Lung microvascular endothelial cell (primary cell): ENCODE measurements at places on chromosomes 16 and 17. TPM values are rescaled to one million over a fixed set of nuclear protein-coding genes. Genes with fewer than 3 reads are reported as not detected.

Gene NUFIP2
- total RNA-seq: 20.9 and 30.2 TPM in 2 replicates

Gene SKAP1
- 0.22 TPM in 1 of 2 replicates, not detected in the other for total RNA-seq

- peak; percentile 61 for DNase-seq
These were observed 80.9 kb downstream of the ARHGAP23 start for GRCh38 chr17:38508954-38509771.

DNA sequence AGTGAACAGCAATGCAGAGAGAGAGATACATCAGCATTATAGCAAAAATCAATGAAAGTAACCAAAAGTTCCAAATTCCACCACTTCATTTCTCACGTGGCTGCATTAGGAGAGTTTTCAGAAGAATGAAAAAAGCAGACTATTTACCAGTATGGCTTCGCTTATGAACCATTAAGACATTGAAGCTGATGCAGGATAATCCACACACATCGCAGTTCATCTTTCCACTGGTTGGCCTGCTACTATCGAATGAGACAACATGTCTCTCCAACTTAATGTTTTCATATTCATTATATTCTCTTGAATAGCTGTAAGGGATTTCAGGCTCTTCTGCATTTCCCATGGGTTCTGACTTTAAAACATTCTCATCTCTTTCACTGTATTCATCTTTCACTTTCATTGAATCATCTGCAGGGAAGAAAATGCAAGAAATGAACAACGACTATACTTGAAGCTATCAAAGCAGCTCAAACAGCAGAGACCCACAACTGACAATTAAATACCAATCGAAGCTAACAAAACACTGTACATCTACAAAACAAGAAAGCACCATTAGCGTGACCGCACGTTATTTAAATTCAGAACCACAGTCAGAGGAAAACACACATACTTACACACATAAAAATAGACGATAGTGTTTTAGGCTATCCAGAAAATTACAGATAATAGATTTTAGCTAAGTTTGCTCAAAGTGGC, 54.9 kb downstream of the GRB7 start:
- DNase-seq: no peak

Gene CDYL2
- 20.3 and 29.0 TPM in 2 replicates for total RNA-seq

Gene APOH
- total RNA-seq: not detected in 2 replicates

GRCh38 chr17:28746611-28747050, 2.8 kb downstream of the TRAF4 start:
- DNase-seq: peak; percentile 43

DNA sequence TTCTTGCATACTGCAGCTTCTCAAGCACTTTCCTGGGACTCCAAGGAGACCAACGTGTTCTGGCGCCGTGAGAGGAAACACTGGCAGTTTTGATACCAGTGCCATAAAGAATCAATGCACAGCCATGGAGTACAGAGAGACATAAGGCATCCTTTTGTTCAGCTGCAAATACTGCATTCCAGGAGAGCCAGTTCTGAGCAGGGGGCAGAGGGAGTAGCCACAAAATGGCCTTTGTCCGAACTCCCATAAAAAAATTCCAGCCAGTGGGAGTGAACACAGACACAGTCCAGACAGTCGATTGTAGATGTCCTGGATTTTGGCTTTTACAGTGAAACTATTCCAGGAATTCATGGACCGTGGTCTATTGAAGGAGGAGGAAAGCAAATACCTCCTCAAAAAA, 36.2 kb upstream of the TEKT3 start:
- DNase-seq: peak; percentile 19
